Kasumi-1 (cell line): ENCODE measurements at places on chromosomes 12 and 14.
A peak's percentile ranks its signal among the peaks of the same experiment; 100 is the strongest.

DNA sequence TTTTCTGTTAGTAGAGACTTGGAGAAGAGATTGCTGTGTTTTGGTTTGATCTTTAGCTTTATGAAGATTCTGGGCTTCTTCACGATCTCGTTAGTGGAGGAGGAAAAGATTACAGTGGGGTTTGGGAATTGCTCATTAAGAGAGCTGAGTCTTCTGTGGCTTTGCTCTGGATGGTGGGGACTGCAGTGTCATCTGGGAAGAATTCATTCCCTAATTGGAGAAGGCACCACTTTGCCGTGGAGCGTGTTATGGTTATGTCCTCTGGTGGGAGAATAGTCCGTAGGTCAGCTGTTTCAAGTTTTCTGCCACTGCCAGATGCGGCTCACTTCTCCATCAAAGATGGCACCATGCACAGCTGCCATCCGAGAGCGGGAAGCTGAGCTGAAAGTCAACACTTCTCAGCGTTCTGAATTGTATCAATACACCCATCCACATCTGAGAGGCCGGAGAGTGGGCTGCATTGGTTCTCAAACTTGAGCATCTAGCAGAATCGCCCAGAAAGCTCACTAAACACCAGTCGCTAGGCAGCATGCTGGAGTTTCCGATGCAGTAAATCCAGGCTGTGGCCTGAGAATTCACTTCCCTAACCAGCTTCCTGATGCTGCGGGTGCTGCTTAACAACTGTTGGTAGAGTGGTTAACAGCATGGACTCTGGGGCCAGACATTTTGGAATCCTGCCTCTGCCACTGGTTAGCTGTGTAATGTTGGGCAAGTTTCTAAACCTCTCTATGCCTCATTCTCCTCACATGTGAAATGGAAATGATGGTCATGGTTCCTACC lies 117.8 kb downstream of the PLXNC1 start:
- peak; percentile 52 for DNase-seq

DNA sequence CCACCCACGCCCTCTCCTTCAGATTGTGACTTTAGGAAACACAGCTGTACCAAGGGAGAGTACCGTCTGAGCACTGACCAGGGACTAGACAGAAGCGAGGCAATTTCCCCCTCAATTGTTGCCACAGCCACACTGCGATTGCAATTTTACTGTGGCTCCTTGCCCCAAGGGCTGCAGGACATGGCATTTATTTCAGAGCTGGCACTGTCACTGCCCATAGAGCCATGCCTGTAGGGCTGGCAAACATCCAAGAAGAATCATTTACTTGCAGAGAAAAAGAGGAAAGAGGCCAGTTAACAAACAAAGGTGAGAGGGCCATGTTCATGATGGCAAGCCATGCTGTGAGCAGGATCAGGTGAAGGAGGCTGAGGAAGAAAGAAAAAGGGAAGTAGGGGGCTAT lies 129.6 kb downstream of the EMP1 start:
- no peak for DNase-seq

DNA sequence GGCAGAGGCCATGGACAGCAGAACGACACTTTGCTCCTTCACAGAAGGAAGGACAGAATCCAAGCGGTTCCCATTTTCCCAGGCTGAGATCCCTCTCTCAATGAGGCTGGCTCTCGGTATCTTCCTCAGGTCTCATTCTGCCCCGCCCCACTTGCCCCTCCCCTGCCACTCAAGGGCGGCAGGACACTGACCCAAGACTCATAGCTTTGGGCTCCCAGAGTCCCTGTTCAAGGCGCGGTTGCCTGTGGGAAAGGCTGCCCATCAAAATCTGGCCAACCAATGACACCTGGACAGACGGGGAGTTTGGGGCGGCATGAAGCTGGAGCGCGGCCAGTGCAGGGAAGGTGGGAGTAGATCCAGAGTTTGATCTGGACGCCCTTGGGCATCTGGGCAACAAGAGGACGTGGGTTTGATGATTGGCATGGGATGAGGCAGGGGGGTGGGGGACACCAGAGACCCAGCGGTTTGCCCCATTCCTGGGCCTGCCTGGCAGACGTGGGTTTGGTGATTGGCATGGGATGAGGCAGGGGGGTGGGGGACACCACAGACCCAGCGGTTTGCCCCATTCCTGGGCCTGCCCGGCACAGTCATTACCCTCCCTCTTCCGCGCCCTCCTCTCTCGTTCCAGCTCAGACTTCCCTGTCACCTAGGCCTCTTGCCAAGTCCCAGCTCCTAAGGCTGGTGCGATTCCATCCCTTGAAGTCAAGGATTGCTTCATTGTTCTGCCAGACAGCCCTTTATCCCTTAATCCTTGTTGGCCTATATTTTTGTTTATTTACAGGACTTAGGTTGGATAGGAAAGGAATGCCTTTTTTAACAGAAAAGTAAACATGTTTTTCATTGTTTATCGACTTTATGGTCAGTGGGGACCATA lies 92.1 kb downstream of the NINJ2 start:
- DNase-seq: no peak

GRCh38 chr14:77544571-77544970 lies 46.0 kb upstream of the ISM2 start:
- DNase-seq: no peak

DNA sequence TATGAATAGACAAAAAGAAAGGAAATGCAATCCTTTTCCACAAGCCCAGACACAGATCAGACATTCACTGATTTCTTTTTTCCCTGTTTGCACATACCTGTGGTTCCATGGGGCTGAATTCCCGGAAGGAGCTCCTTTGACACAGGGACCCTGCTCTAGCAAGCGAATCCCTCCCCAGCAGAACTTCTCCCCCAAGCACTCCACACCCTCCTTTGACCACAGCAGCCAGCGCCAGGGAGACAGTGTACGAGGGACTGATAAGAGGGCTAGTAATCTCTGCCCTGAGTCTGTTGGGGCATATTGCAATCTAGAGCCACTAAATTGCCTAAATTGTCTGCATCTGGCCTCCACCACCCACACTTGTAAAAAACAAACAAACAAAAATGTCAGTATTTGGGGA lies 83.4 kb upstream of the NTF3 start:
- DNase-seq: no peak

DNA sequence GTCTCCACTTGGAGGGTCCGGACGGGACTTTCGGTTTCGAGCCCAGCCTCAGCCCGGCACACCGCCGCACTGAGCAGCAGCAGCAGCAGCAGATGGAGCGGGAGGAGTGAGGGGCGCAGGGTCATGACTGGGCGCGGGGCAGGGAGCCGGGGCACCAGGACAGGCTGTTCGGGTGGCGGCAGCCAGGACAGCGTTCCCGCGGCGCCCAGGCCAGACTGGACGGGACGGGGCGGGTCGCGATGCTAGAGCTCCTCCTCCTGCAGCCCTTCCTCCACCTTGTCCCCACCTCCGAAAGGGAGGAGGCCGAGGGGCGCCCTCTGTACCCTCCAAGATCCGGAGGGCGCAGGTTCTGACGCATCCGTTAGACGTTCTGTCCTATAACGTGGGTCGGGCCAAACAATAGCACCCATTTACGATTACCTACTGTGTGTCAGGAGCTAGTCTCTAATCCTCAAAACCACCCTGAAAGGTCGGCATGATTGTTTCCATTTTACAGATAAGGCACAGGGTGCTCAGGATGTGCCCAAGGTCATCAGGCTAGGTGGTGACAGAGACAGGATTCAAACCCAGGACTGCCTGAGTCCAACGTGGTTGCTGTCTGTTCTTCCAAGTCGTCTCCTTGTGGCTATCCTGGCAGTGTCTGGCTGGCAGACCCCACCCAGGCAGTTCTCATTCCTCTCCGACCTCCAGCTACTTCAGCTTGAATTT lies at the start of gene FKBP11:
TSS of gene FKBP11 (minus strand) at position 189 of the 708 bp plus-strand sequence. CDS start at position 125, 64 bp downstream.
- peak; percentile 58 for DNase-seq

DNA sequence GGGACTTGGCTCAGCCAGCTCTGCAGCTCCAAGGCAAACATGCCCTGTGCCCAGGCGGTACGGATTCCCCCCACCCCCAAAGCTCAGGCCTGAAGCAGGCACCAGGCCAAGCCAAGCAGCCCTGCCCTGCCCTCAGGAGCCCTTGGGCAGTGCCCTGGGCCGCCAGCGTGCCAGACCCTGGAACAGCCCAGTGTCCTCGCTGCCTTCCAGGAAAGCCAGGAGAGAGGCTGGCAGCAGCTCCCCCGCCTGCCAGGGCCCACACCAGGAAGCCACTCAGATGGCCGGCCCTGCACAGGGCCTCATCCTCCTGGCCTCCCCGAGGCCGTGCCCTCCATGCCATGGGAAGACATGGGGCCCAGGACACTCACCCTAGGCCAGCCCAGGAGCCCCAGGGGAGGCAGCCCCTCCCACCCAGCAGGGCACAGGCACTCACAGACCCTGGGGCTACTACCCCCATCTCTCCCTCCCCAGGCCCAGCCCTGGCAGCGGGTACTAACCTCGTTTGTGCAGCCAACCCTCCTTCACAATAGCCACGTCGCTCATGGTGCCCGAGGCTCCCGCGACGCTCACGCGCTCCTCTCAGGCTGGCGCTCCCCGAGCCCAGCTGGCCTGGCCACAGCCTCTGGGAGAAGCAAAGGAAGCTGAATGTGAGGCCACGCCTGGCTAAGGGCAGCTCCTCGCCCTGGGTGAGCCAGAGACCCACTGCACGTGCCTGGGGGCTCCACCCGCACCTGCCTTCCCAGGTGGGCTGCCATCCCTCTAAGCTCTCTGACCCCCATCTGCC lies 3.3 kb downstream of the AKT1 start:
- DNase-seq: no peak

DNA sequence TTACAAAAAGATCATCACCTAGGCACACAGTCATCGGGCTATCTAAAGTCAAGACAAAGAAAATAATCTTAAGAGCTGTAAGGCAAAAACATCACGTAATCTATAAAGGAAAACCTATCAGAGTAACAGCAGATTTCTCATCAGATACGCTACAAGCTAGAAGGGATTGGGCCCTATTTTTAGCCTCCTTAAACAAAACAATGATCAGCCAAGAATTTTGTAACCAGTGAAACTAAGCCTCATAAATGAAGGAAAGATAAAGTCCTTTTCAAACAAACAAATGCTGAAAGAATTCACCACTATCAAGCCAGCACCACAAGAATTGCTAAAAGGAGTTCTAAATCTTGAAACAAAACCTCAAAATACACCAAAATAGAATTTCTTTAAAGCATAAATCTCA lies 191.6 kb upstream of the BMP4 start:
- DNase-seq: no peak

- DNase-seq: no peak
These were observed 263.9 kb upstream of the TMTC1 start for GRCh38 chr12:30047516-30048254.

DNA sequence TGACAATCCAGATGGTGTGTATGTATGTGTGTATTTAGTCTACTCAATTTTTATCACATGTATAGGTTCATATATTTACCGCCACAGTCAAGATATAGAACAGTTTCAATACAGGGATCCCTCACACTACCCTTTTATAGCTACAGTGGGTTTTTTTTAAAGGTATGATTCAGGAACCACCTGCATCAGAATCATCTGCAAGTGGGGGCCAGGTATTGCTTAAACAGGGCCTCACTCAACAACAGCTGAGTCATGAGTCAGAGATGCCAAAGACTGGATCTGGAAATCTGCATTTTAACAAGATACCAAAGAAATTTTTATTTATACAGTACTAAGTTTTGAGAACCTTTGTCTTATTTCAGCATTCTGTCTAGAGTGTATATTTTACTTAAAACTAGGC lies 117.6 kb downstream of the SLC35F4 start:
- DNase-seq: no peak

- peak; percentile 81 for DNase-seq
These were observed at the start of gene TUBA1B for GRCh38 chr12:49131051-49131893. TUBA1B (minus strand) TSS chr12:49131395; CDS start chr12:49131300, 95 bp downstream.

DNA sequence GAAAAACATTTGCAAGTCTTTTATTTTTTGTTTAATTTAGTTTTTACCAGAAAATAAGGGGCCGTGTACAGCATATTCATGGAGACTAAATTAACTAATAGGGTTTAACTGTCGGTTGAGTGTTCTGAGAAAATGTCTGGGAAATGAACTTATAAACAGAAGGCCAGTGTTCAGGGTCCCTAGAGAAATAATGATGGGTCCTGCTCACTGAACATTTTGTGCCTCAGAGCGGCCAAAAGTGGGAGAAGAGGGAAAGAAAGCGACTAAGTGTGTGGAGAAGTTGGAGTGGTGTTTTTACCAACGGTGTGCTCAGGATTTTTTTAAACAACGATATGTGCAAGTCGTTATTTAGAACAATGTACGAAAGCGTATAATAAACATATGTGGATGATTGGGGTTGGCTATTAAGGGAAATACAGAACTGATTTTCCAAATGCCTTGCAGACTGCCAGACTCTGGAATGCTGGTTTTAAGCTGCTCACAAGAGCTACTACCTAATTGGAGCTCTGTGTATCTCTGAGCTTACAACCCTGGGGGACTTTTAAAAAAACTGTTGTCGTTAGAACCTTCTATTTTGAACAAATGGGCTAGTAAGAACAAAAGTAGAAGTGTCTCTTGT lies 166.7 kb downstream of the SLC38A4 start:
- no peak for DNase-seq

- DNase-seq: no peak
These were observed 170.8 kb upstream of the DYRK2 start for GRCh38 chr12:67477681-67478265.

DNA sequence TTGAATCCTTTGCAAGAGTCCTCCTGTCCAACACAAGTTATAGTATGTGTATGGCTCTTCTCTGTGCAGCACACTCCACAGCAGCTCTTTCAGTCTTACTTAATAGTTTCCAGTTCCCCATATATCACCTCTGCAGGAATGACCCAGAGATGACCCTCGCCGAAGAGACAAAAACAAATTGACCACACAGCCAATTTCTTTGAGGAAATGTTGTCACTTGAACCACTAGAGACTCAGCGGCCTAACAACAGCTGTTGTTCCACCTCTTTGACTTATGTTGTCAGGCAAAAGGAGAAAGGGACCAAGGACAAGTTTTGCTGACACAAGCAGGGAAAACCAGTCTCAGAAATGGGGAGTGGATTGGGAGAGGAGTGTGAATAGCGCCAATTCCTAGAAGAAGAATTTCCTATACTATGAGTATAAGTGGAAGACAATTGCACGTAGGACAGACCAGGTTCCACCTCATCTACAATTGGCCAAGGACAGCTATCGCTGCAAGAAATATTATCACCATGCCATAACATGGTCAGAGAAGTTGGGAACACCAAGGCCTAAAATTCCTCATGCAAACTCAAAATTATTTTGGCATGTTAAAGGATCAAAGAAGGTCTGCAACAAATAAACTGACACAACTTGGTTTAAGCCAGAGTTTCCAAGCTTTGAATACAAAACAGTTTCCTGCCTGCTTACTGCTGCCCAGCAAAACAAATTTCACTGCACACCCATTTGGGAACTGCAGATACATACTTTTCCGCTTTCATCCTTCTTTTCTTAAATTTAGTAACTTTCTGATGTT lies 41.7 kb upstream of the ITPR2 start:
- no peak for DNase-seq

DNA sequence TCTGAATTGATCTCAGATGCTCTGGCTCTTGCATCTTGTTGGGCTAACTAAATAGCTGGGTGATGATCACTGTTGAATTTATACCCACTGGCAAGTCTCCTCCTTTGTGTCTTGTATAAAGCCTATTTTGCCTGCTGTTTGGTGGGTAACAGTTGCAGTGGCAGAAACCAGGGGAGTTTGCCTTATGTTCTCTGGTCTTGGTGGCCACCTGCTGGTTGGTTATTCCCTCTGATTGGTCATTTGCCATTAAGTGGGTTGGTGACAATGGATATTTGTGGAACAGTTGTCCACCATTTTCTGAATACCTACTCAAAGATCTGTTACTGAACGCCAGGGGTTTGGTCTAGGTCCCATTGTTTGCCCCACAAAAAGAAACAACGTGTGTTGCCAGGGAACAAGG lies 52.1 kb downstream of the AVPR1A start:
- no peak for DNase-seq
